AG09309 (cell line): ENCODE measurements at places on chromosomes 1 and 21.
A peak's percentile ranks its signal among the peaks of the same experiment; 100 is the strongest.

GRCh38 chr1:8077120-8077573 is 51.0 kb upstream of the ERRFI1 start:
- peak; percentile 74 for DNase-seq

GRCh38 chr1:100530880-100531487 is 7.0 kb upstream of the GPR88 start:
- DNase-seq: peak; percentile 81

DNA sequence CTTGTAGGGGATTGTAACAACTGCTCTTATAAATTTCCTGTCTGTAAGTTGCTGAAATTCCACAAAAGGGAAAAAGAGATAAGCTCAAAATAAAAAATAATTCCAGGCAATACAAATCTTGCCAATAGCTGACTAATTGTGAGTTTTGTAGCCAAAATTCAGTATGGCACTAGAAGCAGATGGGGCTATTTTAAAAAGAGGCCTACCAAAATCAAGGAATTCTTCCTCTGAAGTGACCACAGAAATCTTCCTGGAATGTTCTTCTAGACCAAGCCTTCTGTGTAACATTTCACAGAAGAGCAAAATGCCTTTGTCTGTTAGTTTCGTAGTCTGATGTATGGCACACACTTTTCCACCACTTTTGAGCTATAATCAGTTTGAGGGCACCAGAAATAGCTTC is 127.6 kb downstream of the CYYR1 start:
- DNase-seq: peak; percentile 61

- no peak for DNase-seq
Observed at GRCh38 chr1:11045428-11046269, 1.4 kb downstream of the MASP2 start.

GRCh38 chr1:216936779-216937178 is 213.6 kb upstream of the ESRRG start:
- no peak for DNase-seq

DNA sequence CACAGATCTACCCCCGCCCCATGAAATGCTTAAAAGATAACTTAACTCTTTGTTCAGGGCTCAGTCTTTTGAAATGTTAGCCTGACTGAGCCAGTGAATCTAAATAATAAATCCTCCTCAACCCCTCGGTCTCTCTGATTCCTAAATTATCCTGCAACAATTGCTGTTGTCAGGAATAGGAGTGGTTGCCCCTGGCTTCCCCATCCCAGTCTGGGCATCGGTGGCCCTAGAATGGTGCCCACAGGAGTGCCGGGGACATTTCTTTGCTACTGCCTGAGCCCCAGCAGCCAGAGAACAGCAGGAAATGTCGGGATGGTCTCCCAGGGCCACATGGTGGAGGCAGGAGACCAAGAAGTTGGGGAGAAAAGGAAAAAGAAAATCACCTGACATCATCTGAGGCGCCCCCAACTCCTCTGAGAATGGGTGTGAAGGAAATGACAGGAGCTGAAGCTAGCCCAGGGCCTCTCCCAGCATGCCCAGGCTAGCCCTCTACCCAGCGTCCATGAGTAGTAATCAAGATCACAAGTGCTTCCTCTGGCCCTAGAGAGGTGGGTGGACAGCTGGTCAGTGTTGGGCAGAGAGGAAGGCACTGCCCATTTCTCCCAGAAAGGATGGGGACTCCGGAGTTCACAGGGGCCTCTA is 1.6 kb downstream of the PADI4 start:
- no peak for DNase-seq

DNA sequence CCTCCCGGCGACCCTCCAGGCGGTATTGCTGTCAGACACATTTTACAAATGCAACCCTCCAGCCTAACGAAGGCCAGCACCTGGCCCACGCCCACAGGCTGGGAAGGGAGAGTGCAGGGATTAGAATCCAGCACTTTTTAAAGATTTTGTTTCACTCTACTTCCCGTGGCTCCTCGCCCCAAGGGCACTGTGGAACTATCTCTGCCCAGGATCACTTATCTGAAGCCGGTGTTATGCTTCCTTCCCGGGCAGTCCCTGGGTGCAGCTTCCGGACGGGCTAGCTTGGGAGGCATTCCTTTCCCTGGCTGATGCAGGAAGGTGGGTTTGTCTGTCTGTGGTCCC is 35.8 kb downstream of the CCN1 start:
- DNase-seq: no peak

DNA sequence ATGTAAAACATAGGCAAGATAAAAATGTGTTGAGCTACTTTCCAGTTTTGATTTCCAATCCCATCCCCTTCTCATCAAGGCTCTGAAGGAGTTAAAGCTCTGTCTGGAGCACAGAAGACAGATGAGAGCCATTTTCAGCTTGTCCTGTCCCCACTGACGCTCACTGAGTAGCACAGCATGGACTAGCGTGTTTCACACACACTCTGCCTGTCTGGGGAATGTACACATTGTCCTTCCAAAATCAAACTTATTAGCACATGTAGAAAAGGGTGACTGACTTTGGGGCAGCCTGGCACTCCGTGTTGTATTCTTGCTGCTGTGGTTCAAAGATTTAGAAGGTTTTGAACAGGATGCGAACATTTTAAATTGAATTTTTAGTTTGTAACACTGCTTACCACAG is 139.2 kb downstream of the NEK7 start:
- no peak for DNase-seq

- DNase-seq: no peak
Observed at GRCh38 chr1:210815641-210816550, 318.1 kb downstream of the KCNH1 start.

DNA sequence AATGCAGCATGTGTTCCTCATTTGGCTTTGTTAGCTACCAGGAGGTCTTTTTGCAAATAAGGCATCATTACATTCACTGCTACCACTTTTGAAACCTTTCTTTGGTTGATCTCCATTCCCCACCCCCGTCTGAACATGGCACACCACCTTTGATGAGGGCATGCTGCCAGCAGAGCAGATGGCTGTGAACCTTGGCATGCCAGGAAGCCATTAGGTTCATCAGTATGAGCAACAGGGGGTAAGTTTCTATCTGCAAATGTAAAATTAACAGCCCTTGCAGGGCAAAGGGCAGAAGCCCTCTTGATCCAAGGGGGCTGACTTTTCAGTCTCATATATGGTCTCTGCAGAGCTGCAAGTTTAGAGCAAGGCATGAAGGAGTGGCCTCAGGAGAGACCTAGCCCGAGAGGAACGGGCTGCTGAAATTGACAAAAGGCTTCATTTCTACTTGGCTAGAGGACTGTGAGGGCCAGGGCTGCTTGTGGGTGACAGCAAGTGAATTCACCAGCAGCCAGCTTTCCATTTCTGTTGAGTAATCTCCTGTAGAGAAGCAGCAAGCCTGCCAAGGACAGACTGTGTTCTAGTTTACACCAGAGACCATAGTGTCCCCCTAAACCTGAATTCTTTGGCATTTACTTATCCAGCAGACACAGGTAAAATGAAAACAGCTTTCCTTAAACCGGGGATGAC is 127.9 kb downstream of the ZNF326 start:
- no peak for DNase-seq
